NCI-H446 treated with DMSO at 0.1 percent for 48 hours (cell line): ENCODE measurements at places on chromosomes 7 and 10.

- DNase-seq: no peak
Measured at GRCh38 chr7:151460474-151460855, 20.5 kb upstream of the CRYGN start.

DNA sequence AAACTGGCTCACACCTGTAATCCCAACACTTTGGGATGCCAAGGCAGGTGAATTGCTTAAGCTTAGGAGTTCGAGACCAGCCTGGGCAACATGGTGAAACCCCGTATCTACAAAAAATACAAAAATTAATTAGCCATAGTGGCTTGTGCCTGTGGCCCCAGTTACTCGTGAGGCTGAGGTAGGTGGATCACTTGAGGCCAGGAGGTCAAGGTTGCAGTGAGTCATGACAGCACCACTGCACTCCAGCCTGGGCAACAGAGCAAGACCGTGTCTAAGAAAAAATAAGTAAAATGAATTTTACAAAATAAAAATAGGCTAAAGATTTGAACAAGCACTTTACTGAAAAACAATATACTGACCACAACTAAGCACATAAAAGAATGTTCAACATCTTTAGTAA is 9.8 kb upstream of the ORC5 start:
- DNase-seq: no peak

GRCh38 chr7:66426996-66427395 is 201.7 kb upstream of the KCTD7 start:
- no peak for DNase-seq

DNA sequence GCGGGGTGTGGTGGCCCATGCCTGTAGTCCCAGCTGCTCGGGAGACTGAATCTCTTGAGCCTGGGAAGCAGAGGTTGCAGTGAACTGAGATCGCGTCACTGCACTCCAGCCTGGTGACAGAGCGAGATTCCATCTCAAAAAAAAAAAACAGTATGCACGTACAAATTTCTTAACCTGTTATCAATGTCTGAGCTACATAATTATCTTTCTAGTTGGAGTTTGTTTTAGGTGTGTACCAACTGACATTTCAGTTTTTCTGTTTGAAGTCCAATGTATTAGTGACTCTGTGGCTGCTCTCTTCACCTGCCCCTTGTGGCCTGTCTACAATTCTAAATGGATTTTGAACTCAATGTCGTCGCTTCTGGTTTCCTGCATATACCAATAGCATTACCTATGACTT is 40.3 kb downstream of the CD36 start:
- no peak for DNase-seq

DNA sequence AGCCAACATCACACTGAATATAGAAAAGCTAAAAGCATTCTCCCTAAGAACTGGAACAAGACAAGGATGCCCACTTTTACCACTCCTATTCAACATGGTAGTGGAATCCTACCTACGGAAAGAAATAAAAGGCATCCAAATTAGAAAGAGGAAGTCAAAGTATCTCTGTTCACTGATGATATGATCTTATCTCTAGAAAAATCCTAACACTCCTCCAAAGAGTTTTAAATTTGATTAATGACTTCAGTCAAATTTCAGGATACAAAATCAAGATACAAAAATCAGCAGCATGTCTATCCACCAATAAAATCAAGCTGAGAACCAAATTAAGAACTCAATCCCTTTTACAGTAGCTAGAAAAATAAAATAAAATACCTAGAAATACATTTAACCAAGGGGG is 35.3 kb upstream of the TNKS2 start:
- DNase-seq: no peak

- DNase-seq: peak; percentile 96
Measured at GRCh38 chr7:70569335-70569819, 562.6 kb upstream of the GALNT17 start.

DNA sequence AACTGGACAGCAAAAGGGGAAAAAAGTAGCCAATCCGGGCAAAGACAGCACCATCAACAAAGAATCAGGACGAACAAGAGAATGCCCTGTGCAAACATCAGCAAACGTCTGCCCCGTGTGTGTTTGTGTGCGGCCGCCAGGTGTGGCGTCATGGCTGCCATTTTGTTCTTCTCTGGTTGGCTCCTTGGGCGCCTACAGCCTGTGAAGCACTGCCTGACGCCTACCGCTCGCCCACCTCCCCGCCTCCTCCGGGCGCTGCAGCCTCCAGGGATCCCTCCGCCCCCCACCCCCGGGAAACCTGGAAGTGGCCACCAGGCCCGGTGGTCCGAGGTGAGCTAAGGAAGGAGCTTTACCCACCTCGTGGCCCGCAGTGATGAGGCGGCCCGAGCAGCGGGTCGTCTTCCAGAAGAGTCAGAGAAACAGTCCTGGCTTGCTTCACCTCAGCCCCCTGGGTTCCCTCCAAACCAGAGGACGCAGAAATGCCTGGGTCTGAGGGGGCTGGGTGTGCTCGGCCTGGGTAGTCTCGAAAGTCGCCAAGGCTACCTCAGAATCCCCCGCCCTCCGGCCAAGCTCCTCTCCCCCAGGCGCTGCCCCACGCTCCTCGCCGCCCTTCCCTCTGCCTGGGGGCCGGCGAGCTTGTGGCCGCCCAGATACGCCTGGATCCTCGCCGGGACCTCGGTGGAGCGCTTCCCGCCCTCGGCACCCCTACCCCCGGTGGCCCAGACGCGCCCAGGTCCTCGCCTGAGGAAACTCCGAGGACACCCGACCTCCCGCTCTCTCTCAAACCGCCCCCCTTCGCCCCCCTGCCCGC is 61.8 kb upstream of the IL6 start:
- no peak for DNase-seq

- DNase-seq: no peak
Measured at GRCh38 chr10:24136070-24136469, 72.9 kb upstream of the KIAA1217 start.

DNA sequence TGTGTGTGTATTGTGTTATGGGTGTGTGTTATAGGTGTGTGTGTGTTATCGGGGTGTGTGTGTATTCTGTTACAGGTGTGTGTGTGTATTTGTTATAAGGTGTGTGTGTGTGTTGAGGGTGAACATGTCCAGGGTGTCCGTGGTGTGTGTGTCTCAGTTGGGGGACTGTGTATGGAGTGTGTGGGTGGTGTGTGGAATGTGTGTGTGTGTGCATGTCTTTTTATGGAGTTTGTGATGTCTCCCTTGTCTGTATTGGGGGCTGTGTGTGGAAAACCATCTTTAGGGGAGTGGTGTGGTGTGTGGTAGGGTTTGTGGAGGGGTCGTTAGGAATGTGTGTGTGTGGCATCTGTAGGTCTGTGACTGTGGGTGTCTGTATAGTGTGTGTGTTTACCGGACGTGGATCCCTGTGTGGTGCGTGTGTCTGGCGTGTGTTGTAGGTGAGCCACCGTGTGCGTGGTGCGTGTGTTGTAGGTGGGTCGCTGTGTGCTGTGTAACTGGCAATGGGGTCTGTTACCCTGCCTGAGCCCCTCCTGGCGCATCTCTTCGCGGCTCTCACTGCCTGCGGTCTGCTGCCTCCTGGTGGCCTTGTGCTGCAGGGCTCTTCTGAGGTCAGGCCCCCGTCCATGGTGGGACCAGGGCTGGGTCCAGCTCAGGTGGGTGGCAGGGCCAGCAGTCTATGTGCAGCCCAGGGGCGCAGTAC is 61.7 kb downstream of the PALD1 start:
- DNase-seq: no peak

GRCh38 chr10:13315361-13315760 is 15.5 kb upstream of the PHYH start:
- DNase-seq: no peak

DNA sequence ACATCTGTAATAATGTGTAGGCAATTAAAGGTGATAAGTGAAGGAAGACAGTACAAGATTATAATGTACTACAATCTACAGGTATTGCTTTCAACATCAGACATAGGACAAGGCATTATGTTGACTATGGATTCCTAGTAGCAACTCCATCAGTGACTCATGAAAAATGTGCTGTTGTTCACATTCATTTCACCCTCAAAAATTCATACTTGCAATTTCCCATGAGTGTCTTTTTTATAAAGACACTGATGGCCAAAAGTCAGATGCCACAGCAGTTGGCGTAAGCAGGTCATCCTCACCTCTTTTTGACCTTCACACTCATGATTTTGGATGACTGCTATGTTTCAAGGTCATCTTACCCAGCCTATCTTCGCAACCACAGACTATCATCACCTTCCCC is 100.0 kb upstream of the AMPH start:
- no peak for DNase-seq

- no peak for DNase-seq
Measured at GRCh38 chr7:16494955-16495719, 29.6 kb upstream of the SOSTDC1 start.

DNA sequence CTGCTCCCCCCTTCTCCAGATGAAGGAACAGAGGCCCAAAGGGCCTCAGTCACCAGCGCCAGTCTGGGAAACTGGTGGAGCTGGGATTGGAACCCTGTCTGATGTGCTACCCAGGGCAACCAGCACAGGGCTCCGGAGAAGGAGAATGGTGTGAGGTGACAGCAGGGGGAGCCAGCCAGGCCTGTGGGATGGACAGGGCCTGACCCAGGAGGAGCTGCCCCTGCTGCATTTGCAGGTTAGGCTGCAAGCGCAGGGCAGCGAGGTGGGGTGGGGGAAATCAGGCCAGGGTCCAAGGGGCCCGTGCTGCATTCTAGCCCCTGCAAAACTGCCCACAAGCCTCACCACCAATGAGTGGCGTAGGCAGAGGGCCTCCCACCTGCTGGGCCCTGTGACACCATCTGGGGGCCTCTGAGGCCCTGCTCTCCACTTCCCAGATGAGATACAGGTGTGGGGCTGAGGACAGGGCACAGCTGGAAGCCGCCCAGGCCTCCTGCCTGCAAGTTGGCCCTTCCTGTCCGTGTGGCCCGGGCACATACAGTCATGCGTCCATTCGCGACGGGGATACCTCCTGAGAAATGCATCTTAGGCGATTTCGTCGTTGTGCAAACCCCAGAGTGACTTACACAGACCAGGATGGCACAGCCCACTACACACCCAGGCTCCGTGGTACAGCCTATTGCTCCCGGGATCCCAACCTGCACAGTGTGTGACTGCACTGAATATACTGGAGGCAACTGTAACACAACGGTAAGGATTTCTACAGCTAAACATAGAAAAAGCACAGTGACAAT is 45.3 kb downstream of the RASGEF1A start:
- no peak for DNase-seq

- DNase-seq: no peak
Measured at GRCh38 chr10:26931223-26931622, 70.5 kb upstream of the ABI1 start.

GRCh38 chr10:1233031-1233430 is 176.8 kb downstream of the WDR37 start:
- DNase-seq: no peak

GRCh38 chr10:59176241-59177030 is at the start of gene PHYHIPL:
PHYHIPL (plus strand) TSS chr10:59176643; CDS start chr10:59176854, 211 bp downstream.
- DNase-seq: peak; percentile 42

DNA sequence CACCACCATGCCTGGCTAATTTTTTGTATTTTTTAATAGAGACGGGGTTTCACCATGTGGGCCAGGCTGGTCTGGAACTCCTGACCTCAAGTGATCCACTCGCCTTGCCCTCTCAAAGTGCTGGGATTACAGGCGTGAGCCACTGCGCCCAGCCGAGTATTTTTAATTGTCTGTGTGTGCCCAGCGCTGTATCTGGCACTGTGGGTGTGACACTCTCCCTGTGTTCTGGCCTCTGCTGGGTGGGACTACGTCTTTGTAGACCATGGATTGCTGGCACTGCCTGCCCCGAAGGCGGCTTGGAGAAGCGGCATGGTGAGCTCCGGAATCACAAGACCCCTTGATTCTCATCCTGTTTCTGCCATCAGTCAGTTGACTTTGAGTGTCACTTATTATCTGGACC is 136.2 kb downstream of the CDH23 start:
- no peak for DNase-seq

DNA sequence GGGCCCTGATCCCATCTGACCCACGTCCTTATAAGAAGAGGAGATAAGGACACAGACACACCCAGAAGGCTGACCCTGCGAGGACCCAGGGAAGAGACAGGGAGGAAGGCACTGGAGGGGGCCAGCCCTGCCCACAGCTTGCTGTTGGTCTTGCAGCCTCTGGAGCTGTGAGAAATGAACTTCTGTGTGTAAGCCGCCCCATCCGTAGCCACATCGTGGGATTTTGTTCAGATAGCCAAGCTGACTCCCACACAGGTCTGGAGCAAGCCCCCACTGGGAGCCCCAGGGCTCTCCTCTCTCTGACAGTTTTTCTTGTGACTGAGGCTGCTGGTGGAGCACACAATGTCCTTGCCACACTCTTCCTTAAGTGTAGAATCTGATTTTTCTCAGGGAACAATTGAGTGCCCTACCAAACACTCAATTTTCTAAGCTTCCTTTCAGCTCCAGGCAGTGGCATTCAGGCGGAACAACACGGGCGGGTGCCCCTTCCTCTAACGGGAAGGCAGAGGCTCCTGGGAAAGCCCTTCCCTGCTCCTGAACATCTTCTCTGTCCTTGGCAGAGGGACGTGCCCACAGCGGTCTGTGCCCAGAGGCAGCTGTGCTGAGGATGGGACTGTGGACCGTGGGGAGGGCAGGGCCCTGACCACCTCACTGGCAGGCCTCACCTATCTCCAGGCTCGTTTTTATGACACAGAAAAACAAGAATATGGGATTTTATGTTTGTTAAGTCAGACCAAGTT is 160.6 kb upstream of the SHH start:
- DNase-seq: no peak

DNA sequence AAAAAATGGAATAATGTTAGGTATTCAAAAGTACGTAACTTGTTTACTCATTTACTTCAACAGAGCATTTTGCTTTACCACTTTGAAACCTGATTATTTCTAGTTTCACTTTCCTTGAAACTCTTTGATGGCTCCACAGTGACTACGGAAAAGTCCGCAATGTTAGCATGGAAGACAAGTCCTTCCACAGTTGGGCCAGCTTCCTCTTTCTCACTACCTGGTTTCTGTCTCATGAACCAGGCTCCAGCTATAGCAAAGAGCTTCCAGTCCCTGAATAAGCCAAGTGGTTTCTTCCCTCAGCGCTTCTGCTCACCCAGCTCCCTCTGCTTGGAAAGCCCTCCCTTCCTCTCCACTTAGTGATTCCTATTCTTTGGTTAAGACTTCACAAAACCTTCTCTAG is 44.8 kb upstream of the SLC16A12 start:
- no peak for DNase-seq

GRCh38 chr10:61100887-61101286 is 156.9 kb upstream of the RHOBTB1 start:
- DNase-seq: peak; percentile 82

DNA sequence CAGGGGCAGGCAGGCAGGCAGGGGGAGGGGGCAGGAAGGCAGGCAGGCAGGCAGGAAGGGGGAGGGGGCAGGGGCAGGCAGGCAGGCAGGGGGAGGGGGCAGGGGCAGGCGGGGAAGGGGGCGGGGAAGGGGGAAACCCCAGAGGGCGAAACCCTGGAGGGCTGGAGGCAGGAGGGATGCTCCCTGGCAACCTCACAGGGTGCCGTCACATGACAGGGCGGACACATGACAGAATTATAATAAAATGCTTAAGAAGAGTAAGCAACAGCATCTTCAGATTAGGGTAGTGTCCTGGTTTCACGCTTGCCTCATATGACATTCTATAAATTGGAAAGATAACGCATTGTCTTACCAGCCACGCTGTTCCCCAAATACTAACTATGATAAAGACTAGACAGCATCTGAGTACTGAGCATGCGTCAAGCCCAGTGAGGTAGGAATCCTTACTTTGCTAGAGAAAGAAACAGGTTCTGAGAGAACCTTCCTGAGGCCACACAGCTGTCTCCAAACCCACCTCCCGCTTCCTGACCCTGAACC is 131.6 kb downstream of the DIP2C start:
- DNase-seq: no peak
